ENCODE measurements at places on chromosomes 3 and 15. TPM values are rescaled to one million over a fixed set of nuclear protein-coding genes. Genes with fewer than 3 reads are reported as not detected.

DNA sequence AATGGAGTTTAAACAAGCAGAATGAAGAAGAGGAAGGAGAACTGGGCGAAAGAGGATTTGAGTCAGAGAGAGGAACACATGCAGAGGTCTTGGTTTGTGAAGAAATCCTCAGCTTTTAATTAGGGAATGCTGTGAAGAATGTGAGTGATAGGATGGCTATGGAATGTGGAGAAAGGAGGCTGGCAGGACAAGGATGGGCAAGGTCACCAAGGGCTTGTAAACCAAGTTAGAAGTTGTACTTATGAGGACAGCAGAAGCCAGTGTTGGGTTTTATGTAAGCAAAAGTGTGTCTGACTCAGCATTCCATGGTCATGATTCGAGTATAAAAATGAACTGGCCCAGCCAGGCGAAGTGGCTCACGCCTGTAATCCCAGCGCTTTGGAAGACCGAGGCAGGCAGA is 60.0 kb upstream of the IL12A start:
- H3K4me1 ChIP-seq, result no peaks in the 10 kb centered on the region
- no peak for DNase-seq
- no peaks in the 10 kb centered on the region for H3K27me3 ChIP-seq
- no peaks in the 10 kb centered on the region for H3K36me3 ChIP-seq
- no peak overlapping the region for H3K27ac ChIP-seq
- H3K4me3 ChIP-seq, result no peak overlapping the region

DNA sequence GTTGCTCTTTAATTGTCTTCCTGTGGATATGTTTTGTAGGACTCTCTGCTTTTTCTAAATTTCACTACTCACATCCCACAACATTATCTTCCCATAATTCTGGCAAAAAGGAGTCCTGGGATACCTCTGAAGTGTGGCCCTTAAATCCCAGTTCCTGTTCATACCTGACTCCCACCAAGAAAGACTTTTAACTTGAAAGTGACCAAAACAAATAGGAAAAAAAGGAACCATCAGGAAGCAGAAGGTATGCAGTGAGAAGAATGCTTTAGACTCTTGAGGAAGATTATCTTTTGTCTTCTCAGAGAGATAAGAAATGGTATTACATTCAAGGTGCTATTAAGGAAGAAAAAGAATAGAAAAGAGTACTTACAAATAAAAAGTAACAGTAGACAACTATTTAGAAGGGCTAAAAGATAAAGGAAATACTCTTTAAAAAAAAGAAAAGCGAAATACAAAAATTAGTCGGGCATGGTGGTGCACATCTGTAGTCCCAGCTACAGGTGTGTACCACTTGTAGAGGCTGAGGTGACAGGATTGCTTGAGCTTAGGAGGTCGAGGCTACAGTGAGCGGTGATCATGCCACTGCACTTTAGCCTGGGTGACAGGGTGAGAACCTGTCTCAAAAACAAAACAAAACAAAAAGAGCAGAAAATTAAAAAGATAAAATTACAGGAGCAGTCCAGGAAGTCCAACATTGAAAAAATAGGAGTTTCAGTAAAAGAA is 46.8 kb downstream of the PXK start:
- H3K27me3 ChIP-seq, result no peaks in the 10 kb centered on the region
- no peaks in the 10 kb centered on the region for H3K36me3 ChIP-seq
- H3K4me3 ChIP-seq, result no peak overlapping the region

- H3K4me3 ChIP-seq, result no peak overlapping the region
- no peaks in the 10 kb centered on the region for H3K36me3 ChIP-seq
- H3K4me1 ChIP-seq, result peaks cover 5% of the 10 kb centered on the region
- H3K27me3 ChIP-seq, result peaks cover 23% of the 10 kb centered on the region
- DNase-seq, result no peak
Observed at GRCh38 chr3:8766148-8766547, 3.3 kb downstream of the OXTR start.

GRCh38 chr3:141511361-141511760 is 24.5 kb downstream of the RASA2 start:
- no peaks in the 10 kb centered on the region for H3K27me3 ChIP-seq
- no peak overlapping the region for H3K27ac ChIP-seq
- no peak for DNase-seq
- H3K4me1 ChIP-seq, result no peaks in the 10 kb centered on the region
- peaks cover 9% of the 10 kb centered on the region for H3K36me3 ChIP-seq

DNA sequence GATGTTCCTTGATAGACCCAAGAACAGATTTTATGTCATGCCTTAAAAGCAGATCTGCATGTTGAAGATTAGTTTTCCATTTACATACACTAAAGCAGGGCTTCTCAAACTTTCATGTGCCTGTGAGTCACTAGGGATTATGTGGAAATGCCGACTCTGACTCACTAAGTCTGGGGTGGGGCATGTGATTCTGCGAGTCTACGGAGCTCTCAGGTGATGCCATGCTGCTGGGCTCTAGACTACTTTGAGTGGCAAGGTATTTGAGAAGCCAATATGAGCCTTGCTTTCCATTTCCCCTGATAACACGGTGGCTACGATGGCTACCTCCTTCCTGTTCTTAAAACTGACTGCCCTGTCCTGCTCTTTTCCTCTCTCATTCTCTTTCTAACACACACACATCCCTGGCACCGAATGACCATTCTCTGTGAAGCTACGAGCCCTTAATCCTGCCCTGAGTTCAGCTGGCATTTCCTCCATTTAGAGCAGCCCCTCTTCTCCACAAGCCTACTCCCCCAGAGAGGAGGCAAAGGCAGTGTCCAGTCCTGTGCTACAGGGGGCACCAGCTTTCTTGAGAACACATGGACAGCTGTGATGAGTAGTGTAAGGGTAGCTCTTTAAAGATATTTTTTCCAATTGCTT is 39.7 kb upstream of the PYGO1 start:
- no peaks in the 10 kb centered on the region for H3K36me3 ChIP-seq
- H3K27ac ChIP-seq, result peak overlapping the region; percentile 88

DNA sequence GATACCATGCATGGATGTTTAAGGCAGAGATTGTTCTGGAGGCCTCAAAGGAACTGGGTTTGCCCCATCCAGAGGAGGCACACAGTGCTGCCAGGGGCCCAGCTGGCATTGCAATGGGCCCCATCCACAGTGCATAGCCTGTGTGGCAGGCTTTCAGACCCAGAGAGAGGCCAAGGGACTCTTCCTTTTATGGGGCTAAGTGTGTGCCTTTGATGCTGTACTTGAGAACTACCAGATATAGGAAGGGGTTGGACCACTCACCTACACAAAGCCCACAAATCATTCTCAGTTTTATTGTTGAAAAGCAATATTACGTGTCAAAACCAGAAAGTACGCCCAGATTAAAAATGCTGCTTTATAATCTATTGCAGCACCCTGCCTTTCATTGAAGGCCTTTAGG is 134.9 kb downstream of the EPHB1 start:
- no peaks in the 10 kb centered on the region for H3K27me3 ChIP-seq
- no peak overlapping the region for H3K4me3 ChIP-seq
- no peaks in the 10 kb centered on the region for H3K4me1 ChIP-seq
- H3K27ac ChIP-seq, result no peak overlapping the region
- no peak for DNase-seq

DNA sequence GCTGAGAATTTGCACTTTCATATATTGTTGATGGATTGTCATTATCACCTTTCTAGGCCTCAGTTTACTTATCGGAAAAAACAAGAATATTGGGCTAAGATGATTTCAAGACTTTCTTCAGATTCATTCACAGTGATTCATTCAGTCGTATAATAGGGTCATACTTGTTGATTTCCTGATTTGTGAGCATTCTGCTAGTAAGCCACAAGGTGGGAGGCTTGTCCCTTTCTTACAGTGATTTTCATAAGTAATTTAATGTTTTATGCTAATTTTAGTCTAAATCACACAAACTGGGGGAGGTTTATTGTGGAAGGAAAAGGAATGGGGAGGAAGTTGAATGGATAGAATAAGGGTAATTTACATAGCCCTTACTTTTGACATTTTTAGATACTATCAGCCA is 126.8 kb upstream of the GOLGA6L4 start:
- H3K36me3 ChIP-seq, result no peaks in the 10 kb centered on the region
- H3K27me3 ChIP-seq, result no peaks in the 10 kb centered on the region
- DNase-seq, result no peak
- no peak overlapping the region for H3K27ac ChIP-seq
- H3K4me3 ChIP-seq, result no peak overlapping the region

DNA sequence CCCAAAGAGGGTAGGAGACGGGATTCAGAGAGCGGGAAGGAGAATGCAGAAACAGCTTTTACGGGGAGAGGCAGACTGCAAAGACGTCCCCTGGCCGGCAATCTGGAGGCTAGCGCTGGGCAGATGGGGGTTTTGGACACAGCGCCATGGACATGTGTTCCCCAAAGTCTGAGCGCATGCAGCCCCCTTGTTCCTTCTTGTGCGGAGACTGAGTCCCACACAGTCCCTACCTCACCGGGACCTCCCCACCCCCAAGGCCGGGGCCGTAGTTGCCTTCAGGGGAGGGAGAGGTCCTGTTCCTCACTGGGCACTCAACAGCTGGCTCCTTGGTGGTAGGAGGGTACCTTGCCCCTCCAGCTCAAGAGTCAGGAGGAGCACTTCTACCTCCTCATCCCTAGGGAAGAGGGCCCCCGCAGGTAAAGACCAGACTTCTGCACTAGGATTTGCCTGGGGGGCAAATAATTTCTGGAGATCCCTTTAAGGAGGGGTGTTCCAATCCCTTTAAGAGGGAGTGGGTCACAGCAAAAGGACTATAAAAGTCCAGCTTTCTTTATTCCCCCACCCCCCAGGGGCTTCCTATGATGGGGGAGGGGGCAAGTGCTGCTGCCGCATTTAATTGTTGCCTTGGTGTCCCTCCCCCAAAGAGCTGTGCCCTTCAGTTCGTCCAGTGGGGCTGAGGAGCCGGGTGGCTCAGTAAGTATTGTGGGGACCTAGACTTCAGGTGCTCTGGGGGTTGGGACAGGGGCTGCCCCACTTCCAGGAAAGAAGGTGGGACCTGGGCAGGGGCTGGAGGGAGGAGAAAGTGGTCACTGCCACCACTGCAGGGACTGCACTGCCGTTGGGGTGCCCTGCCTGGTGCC is 3.6 kb upstream of the BAHD1 start:
- no peak for DNase-seq
- H3K36me3 ChIP-seq, result no peaks in the 10 kb centered on the region
- H3K4me3 ChIP-seq, result no peak overlapping the region

- H3K4me1 ChIP-seq, result no peaks in the 10 kb centered on the region
- H3K4me3 ChIP-seq, result no peak overlapping the region
- no peaks in the 10 kb centered on the region for H3K36me3 ChIP-seq
- no peaks in the 10 kb centered on the region for H3K27me3 ChIP-seq
- no peak for DNase-seq
Observed at GRCh38 chr15:75945953-75946352, 42.3 kb downstream of the FBXO22 start.

DNA sequence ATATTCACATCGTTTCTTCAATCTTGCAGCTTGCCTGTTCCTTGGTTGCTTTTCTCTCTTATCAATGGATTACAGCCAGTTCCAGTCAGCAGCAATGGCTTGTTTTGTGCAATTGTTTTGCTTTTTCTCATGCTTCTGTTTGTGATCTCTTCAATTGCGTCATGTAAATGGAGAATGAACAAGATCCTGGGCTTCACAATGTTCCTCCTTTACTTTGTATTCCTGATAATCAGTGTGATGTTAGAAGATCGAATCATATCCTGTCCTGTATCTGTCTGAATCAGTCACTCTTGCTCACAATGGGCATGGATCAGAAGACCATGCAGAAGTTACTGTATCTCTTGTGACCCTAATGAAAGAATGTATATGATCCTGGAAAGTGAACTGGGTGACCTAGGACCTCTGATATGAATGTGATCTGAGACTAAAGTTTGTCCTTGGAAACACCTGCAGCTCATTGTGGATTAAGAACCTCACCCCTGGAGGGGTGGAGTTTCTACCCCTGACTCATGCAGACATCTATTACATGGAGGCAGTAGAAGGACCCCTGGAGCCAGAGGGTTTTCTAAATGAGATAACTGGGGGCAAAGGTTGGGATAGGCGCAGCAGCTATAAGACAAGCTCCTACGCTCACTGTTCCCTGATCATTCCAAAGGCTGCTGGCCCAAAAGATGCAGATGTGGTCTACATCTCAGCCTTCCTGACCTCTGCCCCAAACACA is 32.2 kb downstream of the SLC24A1 start:
- no peak overlapping the region for H3K4me3 ChIP-seq
- no peak for DNase-seq

- no peak for DNase-seq
- no peaks in the 10 kb centered on the region for H3K36me3 ChIP-seq
- no peaks in the 10 kb centered on the region for H3K27me3 ChIP-seq
- no peak overlapping the region for H3K27ac ChIP-seq
Observed at GRCh38 chr3:106371971-106372805, 503.4 kb upstream of the CBLB start.

- no peak overlapping the region for H3K4me3 ChIP-seq
- no peaks in the 10 kb centered on the region for H3K4me1 ChIP-seq
- no peaks in the 10 kb centered on the region for H3K36me3 ChIP-seq
- H3K27ac ChIP-seq, result no peak overlapping the region
- H3K27me3 ChIP-seq, result no peaks in the 10 kb centered on the region
Observed at GRCh38 chr3:119911748-119912147, 129.8 kb downstream of the NR1I2 start.

- H3K4me1 ChIP-seq, result no peaks in the 10 kb centered on the region
- H3K36me3 ChIP-seq, result no peaks in the 10 kb centered on the region
- no peak for DNase-seq
- no peaks in the 10 kb centered on the region for H3K27me3 ChIP-seq
- H3K4me3 ChIP-seq, result no peak overlapping the region
Observed at GRCh38 chr3:54777141-54777540, 150.7 kb downstream of the LRTM1 start.

DNA sequence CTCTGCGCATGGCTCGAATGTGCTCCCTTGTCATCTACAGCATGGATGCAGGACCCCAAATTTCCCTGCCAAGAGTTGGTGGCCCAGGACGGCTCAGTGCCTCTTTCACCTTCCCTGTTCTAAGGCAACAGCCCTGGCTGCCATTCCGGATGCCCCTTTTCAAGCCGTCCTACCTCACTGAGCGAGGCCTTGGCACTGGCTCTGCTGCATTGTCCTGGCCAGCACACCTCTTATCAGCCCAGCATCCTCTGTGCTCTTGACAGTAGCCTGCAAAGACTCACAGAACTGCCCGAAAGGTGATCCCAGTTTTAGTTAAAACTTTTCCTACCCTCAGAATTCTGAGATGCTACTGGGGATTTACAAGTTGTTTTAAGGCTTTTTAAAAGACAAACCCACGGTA is 122.0 kb downstream of the MECOM start:
- no peaks in the 10 kb centered on the region for H3K4me1 ChIP-seq
- H3K27me3 ChIP-seq, result no peaks in the 10 kb centered on the region
- no peaks in the 10 kb centered on the region for H3K36me3 ChIP-seq
- no peak overlapping the region for H3K27ac ChIP-seq
- DNase-seq, result no peak
- H3K4me3 ChIP-seq, result no peak overlapping the region

COL6A5 gene
- not detected for total RNA-seq

SOX2 gene
- total RNA-seq, result 0.53 TPM

RBMS3 gene
- total RNA-seq, result 26.0 TPM

WDR93 gene
- total RNA-seq, result not detected

ROPN1 gene
- total RNA-seq, result not detected

Measured in gastrocnemius medialis (tissue), 4 donors.